A673 (cell line): ENCODE measurements at places on chromosomes 2 and 18. TPM values are rescaled to one million over a fixed set of nuclear protein-coding genes. Genes with fewer than 3 reads are reported as not detected.

DNA sequence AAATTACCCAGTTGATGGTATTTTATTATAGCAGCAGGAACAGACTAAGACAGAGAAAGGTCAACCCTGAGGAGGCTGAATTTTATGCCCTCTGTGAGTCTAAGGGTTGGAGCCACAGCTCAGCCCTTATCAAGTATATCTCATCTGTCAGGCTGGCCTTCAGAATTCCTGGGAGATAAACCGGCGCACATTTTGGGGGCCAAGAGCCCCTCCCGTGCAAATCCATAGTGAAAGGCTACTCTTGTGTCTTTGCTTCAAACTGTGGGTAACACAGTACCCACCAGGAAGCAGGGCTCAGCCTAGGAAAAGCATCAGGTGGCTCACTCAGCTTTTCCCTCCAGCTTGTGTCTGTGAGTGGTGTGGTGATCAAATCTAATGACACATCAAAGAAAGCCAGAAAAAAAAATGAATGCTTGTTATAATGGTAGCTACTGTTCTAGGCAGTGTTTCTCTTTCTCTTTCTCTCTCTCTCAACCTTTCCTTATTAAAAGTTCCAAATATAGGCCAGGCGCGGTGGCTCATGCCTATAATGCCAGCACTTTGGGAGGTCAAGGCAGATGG is 25.0 kb upstream of the ASXL2 start:
- no peak overlapping the region for H3K27ac ChIP-seq
- DNase-seq, result no peak
- no peaks in the 10 kb centered on the region for H3K27me3 ChIP-seq
- no peaks in the 10 kb centered on the region for H3K36me3 ChIP-seq

DNA sequence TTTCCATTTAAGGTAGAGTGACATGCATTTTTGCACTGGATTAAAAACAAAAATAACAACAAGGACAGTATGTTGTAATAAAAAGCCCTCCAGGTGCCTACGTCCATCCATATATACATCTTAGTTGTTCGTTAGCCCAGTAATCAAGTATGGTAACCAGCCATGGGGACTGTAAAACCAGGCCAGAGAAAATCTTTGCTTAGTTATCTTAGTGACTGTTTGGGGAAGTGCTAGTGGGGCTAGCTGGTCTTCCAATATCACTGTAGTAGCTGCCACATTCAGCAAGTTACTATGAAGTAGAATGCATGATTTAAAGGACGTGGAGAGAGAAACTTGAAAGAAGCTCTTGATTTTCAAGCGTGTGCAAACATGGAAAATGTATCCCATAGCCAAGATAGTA is 95.9 kb upstream of the STON1 start:
- no peak for DNase-seq
- H3K4me1 ChIP-seq, result no peaks in the 10 kb centered on the region
- no peaks in the 10 kb centered on the region for H3K36me3 ChIP-seq
- no peaks in the 10 kb centered on the region for H3K27me3 ChIP-seq
- no peak overlapping the region for H3K27ac ChIP-seq

DNA sequence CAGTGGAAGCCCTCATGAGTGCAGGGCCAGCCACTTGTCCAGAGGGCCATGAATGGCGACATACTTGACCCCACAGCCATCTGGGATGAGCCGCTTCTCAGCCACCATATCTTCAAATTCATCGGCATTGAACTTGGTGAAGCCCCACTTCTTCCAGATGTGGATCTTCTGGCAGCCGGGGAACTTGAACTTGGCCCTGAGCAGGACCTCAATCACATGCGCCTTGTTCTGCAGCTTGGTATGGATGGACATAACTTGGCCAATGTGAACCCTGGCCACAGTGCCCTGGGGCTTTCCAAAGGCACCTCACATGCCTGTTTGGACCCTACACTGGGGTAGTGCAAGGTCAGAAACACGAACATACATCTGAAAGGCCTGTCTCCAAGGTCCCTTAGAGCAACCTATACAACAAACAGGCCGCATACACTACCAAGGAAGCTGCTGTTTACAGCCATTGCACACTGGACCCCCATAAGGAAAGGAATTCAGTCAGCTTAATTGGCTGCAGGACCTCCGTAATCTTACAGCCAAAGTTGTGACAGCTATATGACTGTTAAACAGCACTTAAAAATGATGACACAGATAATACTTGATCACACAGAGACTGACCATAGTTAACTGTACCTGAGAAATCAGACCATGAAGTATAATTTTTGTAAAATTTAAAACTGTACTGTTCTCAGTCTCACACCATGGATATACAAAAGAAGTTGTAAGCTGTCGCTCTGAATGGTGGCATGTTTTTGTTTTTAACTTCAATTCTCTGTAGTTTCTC is 53.8 kb downstream of the USP34 start:
- no peak overlapping the region for H3K4me3 ChIP-seq
- peaks cover 8% of the 10 kb centered on the region for H3K4me1 ChIP-seq

DNA sequence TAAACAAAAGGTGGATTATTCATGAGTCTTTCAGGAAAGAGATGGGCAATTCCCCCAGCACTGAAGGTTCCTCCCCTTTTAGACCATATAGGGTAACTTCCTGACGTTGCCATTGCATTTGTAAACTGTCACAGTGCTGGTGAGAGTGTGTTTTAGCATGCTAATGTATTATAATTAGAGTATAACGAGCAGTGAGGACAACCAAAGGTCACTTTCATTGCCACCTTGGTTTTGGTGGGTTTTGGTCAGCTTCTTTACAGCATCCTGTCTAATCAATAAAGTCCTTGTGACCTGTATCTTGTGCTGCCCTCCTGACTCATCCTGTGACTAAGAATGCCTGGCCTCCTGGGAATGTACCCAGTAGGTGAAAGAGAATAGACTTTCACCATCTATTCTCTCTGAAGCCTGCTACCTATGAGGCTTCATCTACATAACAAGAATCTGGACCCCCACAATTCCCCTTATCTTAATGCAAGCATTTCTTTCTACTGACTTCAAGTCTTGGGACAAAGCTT is 148.7 kb downstream of the CABLES1 start:
- H3K27me3 ChIP-seq, result no peaks in the 10 kb centered on the region
- no peaks in the 10 kb centered on the region for H3K4me1 ChIP-seq
- H3K4me3 ChIP-seq, result no peak overlapping the region
- no peaks in the 10 kb centered on the region for H3K36me3 ChIP-seq

DNA sequence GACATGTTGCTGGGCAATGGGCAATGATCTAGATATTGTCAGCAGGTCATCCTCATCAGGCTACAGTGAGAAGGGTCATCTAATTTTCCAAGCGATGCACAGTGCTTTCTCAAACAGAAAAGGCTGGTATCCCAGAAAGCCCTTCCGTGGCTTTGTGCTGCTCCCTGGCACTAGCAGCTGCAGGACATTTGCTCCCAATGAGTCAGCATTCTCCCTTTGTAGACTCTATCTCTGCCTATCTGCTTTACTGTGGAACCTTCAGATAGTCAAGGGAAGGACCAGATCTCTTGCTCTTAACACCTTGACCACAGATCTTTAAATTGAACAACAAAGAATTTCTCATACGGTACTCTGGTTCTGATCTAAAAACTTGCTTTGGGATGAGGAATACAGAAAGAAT is 101.4 kb downstream of the CDH2 start:
- no peaks in the 10 kb centered on the region for H3K36me3 ChIP-seq
- no peaks in the 10 kb centered on the region for H3K4me1 ChIP-seq
- no peak for DNase-seq
- H3K27me3 ChIP-seq, result peaks cover 46% of the 10 kb centered on the region
- H3K4me3 ChIP-seq, result no peak overlapping the region

DNA sequence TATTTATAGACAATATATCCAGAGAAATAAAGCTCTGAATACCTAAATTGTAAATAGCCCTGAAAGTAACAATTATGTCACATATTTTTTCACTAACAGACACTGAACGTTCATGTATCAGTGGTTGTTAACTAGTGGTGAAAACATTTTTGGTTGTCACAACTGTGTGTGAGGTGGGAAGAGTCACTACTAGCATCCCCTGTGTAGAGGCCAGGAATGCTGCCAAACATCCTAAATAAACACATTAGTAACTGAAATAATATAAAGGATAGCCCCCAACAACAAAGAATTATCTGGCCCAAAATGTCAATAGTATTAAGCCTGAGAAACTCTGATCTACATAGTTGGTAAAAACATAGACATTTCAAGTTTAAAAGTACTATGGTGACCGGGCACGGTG is 64.5 kb downstream of the ROCK1 start:
- H3K27ac ChIP-seq, result no peak overlapping the region
- DNase-seq, result no peak
- peaks cover 2% of the 10 kb centered on the region for H3K4me1 ChIP-seq
- no peak overlapping the region for H3K4me3 ChIP-seq
- no peaks in the 10 kb centered on the region for H3K27me3 ChIP-seq
- no peaks in the 10 kb centered on the region for H3K36me3 ChIP-seq

RGPD4 gene
- total RNA-seq, result not detected in 2 replicates
